Bone marrow (tissue), 2 donors: ENCODE measurements at places on chromosomes 7 and 10.

GRCh38 chr7:11551470-11551869 lies 280.5 kb downstream of the THSD7A start:
- DNase-seq, result no peak

GRCh38 chr7:699476-700170 lies 26.9 kb upstream of the DNAAF5 start:
- DNase-seq, result no peak

DNA sequence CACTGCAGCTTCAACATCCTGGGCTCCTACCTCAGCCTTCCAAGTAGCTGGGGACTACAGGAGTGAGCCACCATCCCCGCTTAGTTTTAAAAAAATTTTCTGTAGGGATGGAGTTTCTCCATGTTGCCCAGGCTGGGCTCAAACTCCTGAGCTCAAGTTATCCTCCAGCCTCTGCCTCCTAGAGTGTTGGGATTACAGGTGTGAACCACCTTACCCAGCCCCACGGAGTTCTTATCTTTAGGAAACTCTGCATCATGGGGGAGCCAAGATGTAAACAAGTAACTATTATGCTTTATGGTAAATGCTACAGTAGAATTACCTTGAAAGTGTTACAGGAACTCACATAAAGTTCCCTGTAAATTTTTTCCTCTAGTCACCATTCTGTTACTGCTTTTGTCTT lies 65.3 kb downstream of the PHTF2 start:
- DNase-seq, result no peak

GRCh38 chr7:84675633-84676034 lies 481.0 kb upstream of the SEMA3A start:
- no peak for DNase-seq

- no peak for DNase-seq
Measured at GRCh38 chr10:89337484-89337883, 9.7 kb downstream of the IFIT3 start.

GRCh38 chr7:123439191-123439590 lies 95.2 kb downstream of the IQUB start:
- no peak for DNase-seq

DNA sequence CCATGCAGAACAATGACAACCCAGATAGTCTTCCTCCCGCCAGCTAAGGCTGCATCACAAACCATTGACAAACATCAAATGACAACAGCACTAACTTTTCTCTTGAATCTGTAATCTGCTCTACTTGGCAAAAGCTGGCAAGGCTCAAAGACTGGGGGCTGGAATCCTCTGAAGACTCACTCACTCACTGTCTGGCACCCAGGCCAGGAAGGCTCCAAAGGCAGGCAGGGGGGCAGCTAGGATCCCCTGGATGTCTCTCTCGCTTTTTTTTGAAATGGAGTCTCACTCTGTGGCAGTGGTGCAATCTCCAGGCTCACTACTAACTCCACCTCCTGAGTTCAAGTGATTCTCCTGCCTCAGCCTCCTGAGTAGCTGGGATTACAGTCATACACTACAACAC lies 159.7 kb upstream of the GPR26 start:
- DNase-seq, result no peak

DNA sequence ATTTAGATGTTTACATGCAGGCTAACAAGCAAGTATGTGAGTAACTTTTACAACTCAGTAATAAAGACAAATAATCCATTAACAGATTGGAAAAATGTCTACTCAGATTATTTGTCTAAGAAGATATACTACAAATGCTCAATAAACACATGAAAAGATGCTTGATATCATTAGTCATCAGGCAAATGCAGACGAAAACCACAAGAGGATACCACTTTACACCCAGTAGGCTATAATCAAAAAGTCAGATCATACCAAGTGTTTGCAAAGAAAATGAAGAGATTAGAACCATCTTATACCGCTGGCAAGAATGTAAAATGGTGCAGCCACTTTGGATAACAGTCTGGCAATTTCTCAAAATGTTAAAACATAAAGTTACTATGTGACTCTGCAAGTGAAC lies 84.1 kb downstream of the MALSU1 start:
- no peak for DNase-seq

GRCh38 chr7:30027740-30028215 lies 434 bp upstream of the PLEKHA8 start:
- no peak for DNase-seq

DNA sequence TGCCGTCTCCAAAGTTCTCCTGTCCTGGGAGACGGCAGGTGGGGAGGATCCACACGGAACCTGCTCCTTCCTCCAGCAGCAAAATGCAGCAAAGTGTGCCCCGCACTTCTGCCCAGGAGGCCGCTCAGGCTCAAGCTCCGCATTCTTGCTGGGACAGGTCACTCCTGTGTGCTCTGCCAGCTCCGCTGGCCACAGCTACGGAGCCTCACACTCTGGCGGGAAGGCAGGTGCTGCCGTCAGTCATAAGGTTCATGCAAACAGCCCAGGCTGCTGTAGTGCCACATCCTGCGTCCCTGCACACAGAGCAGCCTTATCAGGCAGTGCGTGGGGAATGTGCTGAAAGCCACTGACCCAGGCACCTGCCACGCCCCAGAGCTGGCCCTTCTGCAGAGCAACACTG lies 22.4 kb downstream of the ADGRA1 start:
- no peak for DNase-seq

DNA sequence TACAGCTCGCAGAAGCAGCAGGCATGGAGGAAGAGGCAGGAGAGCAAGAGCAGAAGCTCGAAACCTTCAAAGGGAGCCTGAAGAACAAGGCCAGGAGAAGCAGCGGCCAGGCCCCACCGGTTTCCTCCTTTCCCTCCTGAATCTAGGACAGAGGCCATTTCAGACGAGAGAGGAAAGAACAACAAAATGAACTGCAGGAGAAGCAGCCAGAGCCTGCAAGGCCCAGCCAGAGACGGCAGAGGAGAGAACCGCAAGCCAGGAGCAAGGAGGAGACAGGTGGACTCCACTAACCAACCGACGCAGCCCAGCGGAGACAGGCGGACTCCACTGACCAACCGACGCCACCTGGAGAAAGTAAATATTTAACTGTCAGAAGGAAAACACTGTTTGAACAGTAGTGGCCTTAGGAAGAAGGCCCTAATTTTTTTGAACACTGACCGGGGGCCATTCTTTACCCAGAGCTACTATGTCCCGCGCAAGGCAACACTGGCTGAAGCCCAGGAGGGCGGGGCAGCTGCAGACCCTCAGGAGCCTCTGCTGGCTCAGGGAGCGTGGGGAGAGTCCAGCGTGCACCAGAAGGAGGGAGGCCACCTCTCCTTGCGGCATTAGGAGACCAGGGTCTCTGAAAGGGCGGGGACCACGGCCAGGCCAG lies 559.2 kb downstream of the PTPRN2 start:
- no peak for DNase-seq

DNA sequence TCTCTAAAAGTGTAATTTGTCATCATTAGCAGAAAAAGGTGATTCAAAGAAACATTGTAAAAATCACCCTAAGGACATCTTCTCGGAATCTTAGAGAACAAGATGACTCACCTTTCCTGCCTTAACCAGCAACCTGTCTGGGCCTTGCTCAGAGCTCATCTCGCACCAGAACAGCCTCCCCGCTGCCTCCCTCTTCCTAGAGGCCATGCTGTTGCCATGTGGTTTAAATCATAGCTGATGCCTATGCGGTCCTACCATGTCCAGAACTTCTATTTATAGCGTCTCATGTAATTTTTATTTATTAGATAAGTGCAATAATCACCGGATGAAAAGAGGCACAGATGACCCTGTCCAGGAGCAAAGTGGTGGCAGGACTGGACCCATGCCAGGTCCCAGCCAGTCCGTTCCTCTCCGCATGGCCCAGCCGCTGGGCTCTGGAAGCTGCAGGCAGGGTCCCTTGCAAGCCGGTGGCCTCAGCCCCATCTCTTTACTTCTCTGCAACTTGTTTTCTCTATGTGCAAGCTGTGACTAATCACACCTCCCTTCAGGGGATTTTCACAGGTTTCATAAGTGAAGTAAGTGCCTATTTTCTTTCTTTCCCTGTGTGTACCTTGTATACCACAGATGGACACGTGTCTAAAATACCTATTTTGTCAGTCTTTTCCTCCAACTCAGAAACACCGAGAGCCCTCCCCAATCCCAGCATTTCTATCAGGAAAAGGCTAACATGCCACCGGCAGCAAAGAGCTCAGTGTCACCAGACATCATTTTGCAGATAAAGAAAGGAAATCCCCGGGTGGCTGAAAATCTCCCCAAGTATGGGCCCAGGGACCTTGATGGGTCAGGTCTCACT lies 27.1 kb downstream of the KLF6 start:
- DNase-seq, result no peak

DNA sequence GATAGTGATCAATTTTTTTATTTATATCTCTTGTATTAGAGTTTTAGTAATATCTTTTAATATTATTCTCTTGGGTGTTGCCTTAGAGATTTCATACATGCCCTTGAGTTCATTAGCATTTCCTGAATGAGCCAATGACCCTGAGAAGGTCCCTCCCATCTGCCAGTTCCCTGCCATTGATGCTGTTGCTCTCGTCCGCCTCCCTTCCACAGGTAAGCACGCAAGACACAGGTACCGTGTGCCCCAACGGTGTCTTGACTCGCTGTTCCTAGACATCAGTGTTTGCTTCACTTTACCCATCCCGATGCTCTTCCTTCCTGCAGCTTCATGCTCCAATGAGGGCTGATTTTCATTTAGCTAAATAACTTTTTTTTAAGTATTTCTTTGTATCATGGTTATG lies 19.7 kb upstream of the PWWP2B start:
- no peak for DNase-seq

DNA sequence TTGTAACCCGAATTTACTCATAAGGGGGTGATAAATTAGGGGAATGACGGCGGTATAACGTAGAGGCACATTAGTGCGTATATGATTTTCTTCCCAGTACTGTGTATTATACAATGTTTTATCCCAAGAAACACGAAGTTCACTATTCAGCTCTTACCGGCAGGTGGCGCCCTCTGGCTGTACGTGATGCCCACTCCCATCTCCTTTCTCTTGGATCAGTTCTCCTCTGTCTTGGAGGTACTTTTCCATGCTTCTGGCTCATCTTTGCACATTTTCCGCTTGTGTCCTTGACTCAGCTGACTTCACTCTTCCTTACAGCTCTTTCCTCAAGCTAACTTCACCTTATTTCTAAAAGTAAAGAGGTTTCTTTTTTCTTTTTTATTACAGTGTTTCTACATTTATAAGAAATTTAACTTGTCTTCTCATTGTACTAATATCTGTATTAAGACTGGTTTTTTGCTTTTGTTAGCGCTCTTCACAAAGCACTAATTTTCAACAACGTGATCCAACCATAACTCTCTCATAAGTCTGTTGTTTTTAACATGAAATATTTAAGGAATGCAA lies 21.3 kb downstream of the TMEM176B start:
- DNase-seq, result peak; percentile 61

GRCh38 chr10:101092881-101093354 lies 31.1 kb downstream of the KAZALD1 start:
- DNase-seq, result no peak

DNA sequence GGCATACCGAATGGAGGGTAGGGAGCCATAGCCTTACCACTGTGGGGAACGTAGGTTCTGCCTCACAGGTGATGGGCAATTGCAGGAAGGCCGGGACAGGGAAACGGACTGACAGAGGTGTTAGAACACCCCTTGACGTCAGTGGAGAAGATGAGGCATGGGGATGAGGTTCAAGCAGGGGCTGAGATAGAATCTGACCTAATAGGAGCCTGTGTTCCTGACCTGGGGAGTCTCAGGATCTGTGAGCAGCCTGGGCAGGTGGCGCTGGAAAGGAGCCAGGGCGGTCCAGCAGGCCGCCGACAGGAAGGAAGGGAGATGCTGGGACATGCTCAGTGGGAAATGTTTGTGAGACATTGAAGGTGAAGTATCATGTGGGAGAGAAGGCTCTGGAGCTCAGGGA lies 109.4 kb downstream of the WDFY4 start:
- DNase-seq, result no peak

DNA sequence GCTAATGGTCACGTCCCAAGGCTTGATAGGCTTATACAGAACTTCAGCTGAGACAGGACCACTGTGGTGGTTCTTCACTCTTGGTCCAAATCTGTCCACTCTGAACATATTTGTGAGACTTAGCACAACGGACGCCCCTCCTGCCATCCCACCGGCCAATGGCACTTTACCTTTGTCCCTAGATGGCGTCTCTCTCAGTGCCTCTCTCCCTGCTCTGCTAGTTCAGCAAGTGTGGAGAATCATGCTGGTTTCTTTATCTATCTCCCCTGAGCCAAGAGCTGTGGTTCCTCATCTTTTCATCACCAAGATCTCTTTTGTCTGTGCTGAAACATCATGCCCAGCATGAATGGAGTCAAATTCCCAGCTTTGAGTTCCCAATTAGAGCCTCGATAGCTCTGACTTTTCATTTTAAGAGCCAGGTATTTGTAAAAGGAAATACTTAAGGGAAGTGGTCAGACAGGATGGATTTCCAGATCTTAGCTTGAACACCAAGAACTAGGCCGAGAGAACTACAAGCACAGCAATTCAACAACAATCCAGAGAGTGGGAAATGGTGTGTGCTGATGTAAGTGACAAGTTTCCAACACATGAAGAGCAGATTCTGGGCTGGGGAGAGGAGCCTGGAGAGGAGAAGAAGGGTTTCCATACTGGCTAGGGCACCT lies 69.5 kb downstream of the ZNF800 start:
- DNase-seq, result no peak

- no peak for DNase-seq
Measured at GRCh38 chr10:3769556-3769955, 15.5 kb downstream of the KLF6 start.

- no peak for DNase-seq
Measured at GRCh38 chr7:137146552-137147337, 196.8 kb downstream of the PTN start.

DNA sequence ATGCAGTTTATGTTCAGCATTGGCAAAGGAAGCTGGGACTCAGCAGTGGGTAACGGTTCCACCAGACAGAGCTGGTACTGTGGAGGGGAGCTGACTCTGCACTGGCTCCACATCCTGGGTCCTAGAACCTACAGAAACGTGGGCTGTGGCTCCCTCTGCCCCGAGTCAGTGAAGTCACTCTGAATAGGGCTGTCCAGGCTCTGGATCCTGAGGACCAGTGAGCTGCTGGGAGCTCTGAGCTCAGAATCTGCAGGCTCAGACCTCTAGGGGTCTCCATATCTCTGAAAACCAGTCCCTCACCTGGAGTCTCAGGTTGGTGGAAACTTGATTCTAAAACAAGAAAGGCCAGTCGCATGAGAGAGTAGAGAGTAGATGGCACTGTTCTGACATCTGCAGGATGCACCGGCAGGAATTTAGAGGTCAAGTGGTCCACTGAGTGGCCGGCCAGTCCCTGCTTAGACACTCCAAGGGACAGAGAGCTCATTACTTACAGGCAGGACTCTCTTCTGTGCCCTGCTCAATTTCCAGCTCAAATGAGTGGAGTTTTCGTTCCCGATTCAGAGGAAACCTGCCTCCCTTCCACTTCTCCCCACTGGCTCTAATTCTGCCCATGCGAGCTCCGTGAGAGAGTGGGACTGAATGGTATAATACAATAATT lies 18.6 kb downstream of the NPFFR1 start:
- no peak for DNase-seq
